LHCN-M2 (cell line): ENCODE measurements at places on chromosomes 4 and X. TPM values are rescaled to one million over a fixed set of nuclear protein-coding genes. Genes with fewer than 3 reads are reported as not detected.

DNA sequence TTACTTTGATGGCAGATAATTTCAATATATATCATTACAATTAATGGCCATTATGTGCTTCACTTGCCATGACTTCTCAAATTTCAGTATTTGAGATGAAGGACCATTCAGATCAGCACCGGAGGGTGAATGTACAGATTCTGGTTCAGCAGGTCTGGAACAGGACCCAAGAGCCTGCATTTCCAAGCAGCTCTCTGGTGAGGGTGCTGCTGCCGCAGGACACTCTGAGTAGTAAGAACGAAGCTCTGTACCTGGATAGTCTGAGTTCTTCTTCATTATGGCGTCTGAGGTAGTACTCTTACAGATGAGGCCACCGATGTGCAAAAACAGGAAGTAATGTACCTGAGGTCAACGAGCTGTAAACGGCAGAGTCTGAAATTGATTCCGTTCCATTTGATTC is 228.2 kb downstream of the FBXW7 start:
- no peak for DNase-seq

Gene GPR50
- total RNA-seq, result not detected in 2 replicates

Gene SPANXA1
- total RNA-seq, result not detected in 2 replicates

- DNase-seq, result peak; percentile 10
Observed at GRCh38 chr4:121950680-121951520, 960 bp downstream of the TRPC3 start.

Gene CT45A5
- total RNA-seq, result not detected in 2 replicates

DNA sequence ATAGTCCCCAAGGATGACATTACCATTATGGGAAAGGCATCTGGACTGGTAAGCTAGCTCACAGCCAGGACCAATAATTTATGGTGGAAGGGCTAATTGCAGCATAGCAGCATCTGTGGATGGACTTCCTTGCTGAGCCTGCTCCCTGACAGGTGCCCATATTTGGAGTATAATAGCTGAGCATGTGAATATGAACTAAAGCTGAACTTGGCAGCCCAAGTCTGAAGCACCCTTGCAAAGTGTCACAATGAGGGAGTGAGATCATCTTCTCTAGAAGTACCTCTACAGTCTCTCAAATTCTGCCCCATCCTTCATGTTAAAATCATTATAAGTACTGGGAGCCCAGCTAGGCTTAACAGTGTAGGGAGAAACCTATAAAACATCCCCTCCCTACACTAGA is 128.2 kb upstream of the INPP4B start:
- DNase-seq, result no peak

Gene TNIP3
- 0.06 TPM in 1 of 2 replicates, not detected in the other for total RNA-seq

GRCh38 chr4:8505229-8505628 is 64.7 kb downstream of the TRMT44 start:
- no peak for DNase-seq

Gene CWH43
- not detected in 2 replicates for total RNA-seq

DNA sequence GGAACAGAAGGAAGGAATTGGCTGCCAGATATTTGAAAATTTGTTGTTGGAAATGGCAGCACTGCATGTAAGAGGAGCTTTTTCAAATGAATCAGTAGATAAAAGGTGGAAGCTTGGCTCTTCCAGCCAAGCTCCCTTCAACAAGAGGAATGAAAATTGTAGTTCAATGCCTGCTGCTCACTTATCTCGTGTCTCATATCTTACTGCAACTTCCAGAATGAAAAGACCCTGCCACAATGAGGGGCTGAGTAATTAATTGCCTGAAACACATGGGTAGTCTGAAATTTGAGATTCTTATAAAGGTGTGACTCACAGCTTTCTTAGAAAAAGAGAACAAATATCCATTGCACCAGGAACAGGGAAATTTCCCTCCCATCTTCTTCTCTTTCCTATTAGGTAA is 53.0 kb downstream of the HAND2 start:
- DNase-seq, result peak; percentile 50

GRCh38 chr4:126991965-126992364 is 640.8 kb upstream of the INTU start:
- peak; percentile 51 for DNase-seq

Gene ANOS1
- total RNA-seq, result under 0.01 TPM in 1 of 2 replicates, not detected in the other

DNA sequence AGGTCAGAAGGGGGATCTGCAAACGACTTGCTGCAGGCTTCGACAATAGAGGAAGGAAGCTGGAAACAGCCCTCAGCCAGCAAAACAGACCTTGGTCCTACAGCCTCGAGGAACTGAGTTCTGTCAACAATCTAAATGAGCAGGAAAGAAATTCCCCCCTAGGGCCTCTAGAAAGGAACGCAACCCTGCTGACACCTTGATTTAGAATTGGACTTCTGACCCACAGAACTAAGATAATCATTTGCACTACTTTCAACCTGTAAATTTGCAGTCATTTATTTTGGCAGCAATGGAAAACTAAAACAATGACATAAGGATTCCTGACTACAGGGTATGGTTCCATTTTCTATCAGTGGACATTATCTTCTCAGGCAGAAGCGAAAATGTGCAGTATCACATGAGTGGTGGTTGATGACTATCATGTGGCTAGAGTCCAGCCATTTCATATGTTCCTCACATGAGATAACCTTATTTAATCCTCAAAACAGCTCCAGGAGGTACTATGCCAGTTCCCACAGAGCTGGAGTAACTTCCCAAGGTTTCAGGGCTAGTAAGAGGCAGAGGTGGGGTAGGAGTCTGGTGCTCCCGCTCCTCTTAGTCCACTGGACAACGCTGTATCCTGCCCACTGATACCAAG is 61.6 kb downstream of the SAT1 start:
- DNase-seq, result peak; percentile 6

Gene RAB39B
- 0.06 and 0.19 TPM in 2 replicates for total RNA-seq

GRCh38 chr4:136002316-136002715 is 1530.0 kb downstream of the PCDH18 start:
- peak; percentile 23 for DNase-seq

Gene LSM6
- 26.3 and 44.6 TPM in 2 replicates for total RNA-seq

Gene AGA
- 10.9 and 11.4 TPM in 2 replicates for total RNA-seq

GRCh38 chr4:10460313-10461047 is 3.3 kb upstream of the ZNF518B start:
- no peak for DNase-seq

DNA sequence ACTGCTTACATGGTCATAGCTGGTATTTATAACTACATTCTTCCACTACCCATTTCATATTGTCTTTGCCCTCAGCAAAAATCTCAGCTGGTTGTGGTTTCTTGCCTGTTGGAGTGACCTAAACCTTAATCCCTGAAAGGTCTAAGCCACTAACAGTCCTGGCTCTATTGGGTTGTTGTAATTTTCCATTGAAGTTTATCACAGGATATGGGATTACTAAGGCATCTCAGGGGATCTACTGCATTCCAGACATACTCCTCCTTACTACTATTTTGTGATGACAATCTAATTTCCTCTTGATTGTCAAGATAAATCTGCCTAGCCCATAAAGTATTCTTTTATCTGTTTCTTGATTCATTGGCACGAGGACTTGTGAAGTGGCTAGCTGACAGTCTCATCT is 6.2 kb upstream of the OSTC start:
- peak; percentile 93 for DNase-seq

Gene DCAF12L1
- not detected in 2 replicates for total RNA-seq

Gene YY2
- 1.8 and 1.9 TPM in 2 replicates for total RNA-seq

DNA sequence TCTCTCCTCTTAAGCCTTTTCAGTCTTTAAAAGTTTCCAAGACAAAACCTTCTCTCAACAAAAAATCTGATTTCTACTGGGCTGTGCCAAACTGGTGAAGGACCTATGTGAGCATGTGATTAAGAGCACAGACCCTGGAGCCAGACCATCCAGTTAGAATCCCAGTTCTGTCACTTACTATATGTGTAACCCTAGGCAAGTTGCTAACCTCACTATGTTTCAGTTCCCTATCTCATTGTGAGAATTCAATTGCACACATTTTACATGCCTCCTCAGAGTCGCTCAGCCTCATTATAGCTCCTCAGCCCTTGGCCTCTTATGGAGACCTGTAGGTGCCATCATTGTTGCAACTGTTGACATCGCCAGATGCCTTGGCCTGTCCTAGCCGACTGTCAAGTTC is 54.1 kb upstream of the VEGFD start:
- DNase-seq, result no peak

GRCh38 chr4:158163941-158164767 is 8.7 kb downstream of the GASK1B start:
- DNase-seq, result peak; percentile 34

Gene KLB
- total RNA-seq, result not detected in 2 replicates

Gene PARM1
- 1.2 and 2.0 TPM in 2 replicates for total RNA-seq

DNA sequence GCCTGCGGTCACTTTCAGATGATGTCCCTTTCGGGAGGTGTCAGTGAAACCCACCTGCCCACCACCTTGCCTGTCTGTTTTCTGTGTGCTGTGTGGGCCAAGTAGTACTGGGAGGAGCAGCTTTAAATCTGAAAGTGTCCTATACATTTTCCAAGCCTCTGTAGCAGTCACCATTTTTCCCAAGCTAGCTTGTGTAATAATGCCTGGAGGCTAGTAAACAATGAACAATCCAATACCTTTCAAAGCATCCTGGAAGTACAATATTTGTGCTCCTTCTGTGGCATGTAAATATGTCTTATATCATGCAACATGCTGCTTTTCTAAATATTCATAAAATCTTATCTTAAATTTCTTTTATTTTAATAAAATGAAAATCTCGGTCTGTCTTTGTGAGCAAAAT is 111.6 kb upstream of the C1GALT1C1 start:
- no peak for DNase-seq

Gene PIN4
- total RNA-seq, result 5.1 and 7.9 TPM in 2 replicates

DNA sequence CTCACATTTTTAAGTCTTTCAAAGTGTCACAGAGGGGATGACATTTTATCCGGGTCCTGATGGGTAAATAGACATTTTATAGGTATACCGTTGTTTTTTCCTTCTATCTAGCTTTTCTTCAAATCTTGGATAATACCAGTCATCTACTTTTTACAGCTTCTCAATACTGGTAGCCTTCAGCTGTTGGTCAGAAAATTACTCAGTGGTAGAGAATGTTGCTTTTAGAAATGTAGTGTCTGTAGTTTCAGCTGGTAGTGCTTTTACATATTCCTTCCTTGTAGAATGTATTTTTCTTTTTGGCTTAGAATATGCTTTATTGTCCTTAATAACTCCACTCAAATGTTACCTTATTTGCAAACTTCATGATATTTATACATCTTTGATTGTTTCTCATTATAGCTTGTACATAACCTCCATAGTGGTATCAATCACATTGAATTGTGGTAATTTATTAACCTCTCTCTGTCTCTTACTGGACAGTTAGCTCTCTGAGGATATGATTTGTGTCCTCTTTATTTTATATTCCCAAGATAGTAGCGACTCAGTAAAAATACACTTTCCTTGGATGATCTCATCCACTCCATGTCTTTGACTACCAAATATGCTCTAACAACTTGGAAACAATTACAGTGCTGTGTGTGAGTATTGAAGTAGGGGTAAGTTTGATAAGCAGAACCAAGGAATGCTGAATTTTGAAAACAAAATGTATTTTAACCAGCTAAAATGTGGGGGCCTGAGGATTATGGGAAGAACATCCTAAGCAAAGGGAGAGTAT is 53.8 kb downstream of the RAP1GDS1 start:
- DNase-seq, result peak; percentile 77

DNA sequence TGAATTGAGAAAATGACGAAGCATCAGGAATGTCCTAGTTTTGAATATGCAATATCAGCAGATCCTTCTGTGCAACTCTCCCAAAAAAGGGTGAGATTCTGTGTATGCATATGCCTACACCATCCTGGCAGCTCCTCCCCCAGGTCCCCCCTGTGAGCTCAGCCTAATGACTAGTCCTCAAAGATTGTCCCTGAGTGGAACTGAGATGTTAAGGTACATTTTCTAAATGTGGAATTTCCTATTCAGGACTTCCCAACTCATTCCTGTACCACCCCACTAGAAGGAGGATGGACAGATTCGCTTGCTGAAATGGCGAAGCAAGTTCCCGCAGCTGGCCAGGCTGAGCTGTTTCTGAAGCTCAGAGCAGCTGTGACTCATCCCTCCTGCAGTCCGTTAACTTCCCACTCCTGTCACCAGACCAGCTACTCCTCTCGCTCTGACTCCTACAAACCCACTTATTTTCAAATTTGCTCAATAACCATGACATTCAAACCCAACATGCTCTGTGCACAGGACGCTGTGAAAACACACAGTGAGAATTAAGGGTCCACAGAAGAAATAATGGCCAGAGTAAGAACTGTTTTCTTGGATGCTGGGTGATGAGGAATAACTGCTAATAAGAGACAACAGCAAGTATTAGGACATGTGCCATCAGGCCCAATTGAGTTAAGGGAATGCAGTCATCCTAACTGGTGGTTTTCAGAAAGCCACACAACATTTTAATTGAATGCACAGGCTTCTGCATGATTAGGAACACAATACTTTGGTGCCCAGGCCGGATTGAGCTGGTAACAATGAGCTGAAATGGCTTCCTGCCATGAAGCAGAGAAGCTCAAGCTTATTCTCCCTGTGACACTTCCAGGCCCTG is 40.0 kb upstream of the IRF2 start:
- DNase-seq, result peak; percentile 90

DNA sequence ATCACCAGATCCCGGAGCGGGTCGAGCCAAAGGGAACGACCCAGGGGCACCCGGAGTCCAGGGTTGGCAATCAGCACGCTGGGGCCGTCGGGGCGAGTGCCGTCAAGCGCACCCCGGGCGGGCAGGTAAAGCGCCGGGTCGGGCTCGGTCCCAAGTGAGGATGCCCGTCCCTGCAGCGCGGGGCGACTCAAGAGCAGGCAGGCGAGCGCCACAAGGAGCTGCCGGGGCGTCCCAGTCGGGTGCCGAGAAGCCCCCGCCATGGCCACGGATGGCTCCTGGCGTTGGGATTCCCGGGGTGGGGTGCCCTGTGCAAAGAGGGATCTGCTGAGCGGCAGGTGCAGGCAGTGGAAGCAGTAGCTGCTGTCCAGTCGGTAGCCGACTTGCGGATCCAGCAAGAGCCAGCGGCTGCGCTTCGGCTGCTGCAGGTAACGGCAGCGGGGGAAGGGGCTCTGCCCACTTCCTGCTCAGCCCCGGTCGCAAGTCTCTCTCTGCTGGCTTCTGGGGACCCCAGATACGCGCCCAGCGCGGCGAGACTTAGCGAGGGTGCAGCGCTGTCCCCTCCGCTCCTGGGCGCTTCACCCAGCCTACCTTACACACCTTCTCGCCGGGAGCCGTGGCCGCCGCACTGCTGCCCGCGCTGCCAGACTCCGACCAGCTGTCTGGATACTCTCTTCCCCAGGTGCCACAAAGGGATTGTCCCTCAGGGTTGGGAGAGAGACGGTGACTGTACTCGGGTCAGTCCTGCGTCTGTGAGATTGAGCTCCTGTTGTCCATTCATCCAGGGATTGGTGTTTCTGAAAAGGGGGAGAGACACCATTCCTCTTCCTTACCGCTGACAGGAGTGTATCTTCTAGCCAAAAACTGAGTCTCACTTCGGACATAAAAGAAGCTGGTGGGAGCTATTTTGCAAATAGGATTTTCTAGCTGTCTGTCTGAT is at the start of gene FREM3:
Gene FREM3, minus strand, starts transcription at position 260 of the 937 bp plus-strand sequence. Its CDS starts 0 bp downstream, at position 260.
- no peak for DNase-seq

Gene F8A3
- 11.5 TPM in 2 replicates for total RNA-seq
